ENCODE measurements at places on chromosomes 2 and 18.

DNA sequence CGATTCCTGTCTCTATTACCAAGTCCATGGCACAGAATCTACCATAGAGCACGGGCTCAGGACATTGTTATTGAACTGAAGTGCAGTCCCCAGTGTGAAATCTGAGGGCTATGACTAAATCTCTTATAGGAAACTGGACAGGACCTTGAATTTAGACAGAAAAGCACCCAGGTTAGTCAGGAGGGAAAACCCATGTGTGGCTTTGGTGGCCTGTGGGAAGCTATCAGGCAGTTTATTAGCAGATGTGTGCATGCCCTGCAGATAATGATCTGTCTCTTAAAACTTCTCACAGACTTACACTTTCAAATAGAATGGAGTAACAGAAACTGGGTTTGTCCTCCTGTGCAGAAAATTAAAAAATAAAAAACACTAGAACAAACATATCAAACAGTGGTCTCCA lies 610.0 kb upstream of the RAB6C start:
- DNase-seq = no peak

GRCh38 chr2:205678541-205679142 lies 3.7 kb upstream of the NRP2 start:
- no peak for DNase-seq

GRCh38 chr2:179543361-179543901 lies 278.8 kb upstream of the SESTD1 start:
- no peak for DNase-seq

- DNase-seq = no peak
Observed at GRCh38 chr2:194214192-194214591, 1442.8 kb upstream of the SLC39A10 start.

DNA sequence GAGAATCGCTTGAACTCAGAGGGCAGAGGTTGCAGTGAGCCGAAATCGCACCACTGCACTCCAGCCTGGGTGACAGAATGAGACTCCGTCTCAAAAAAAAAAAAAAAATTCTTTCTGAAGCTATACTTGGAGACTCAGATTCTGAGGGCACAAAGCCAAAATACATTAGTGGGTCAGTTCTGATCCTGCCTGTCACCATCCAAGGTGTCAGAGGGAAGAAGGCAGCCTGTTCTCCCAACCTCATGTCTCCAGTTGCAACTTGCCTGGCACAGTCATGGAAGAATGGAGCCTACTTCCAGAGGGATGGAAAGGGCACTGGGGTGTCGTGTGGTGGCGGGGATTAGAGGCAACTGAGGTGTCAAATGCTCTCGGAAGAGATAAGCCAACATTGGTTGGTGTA lies 104.8 kb upstream of the GATA6 start:
- DNase-seq = no peak

GRCh38 chr2:228548230-228548629 lies 366.7 kb upstream of the SPHKAP start:
- no peak for DNase-seq

- no peak for DNase-seq
Observed at GRCh38 chr2:198499539-198499938, 695.1 kb downstream of the PLCL1 start.

GRCh38 chr18:38635709-38636430 lies 1070.3 kb upstream of the CELF4 start:
- DNase-seq = no peak

- DNase-seq = no peak
Observed at GRCh38 chr18:47418746-47419145, 167.3 kb upstream of the SKOR2 start.

DNA sequence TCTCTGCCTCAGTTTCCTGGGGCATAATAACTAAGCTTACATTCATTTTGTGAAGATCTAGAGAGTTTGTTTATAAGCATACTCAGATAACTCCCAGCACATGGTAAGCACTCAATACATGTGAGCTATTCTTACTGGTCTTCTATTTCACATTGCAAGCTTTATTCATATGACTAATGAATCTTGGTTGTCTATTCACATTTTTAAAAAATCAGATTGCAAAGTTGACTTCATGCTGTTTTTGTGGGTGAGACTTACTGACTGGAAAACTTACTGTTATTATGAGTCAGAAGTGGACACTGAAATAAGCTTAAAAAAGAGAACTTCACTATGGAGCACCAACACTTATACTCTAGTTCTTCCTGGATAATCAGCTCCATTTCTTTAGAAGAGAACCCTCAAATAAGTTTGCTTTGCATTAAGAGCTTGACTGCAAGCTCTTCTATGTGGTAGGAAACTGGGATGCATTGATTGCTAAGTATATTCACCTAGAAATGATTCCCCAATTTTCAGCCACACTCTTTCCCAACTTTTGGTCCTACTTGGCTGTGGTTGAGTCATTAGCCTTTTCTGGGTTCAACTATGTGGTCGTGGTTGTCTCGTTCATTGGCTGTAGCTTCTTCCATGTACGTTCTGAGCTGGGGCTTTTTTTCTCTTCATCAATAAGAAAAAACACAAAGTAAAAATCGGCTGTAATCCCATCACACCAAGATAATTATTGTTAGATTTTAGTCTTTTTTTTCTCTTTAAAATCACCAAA lies 29.5 kb upstream of the RBMS1 start:
- no peak for DNase-seq

GRCh38 chr2:106830191-106830590 lies 55.8 kb downstream of the ST6GAL2 start:
- DNase-seq = no peak

DNA sequence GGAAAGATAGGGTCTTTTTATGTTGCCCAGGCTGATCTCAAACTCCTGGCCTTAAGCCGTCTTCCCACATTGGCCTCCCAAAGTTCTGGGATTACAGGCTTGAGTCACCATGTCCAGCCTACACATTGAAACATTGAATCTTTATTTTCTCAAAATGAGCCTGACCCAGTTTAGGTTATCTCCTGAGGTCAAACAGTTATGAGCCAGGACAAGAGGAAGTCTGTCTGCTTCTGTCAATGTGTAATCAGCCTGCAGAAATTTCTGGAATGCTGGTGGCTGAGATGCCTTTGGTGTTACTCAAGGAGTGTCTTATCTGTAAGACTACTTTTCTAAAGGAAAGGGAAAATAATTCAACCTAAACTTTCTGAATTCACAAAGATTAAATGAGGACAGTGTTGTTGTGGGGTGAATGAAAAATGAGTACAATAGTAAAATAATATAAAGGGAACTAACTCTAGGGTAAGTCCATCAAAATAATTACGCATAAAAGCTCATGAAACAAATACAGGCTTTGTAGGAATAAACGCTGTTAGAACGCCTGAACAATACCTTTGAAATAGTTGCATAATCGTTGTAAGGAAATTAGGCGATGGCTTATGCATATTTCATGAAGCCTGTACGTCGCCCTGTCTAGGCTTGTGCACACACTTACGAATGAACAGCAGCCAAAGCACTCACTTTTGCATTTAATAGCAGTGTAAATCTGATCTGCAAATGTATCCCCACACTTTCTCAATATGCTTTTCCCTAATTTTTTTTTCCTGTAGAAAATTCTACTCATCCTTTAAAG lies 260.8 kb downstream of the RDH14 start:
- DNase-seq = no peak

DNA sequence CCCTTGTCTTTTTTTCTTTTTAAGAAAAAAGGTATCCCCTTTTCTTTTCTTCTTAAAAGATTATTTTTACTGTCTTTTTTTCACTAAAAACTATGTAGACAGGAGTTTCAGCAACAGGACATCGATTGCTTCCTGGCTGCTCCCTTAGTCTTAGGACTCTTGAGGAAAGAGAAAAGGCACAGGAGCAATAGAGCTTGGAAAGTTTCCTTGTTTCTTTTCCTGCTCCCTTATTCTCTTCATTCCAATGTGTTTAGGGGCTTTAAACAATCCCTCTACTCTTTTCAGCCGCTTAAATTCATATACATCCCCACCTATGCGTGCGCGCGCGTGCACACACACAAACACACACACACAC lies 225.9 kb upstream of the FBXO11 start:
- DNase-seq = no peak

DNA sequence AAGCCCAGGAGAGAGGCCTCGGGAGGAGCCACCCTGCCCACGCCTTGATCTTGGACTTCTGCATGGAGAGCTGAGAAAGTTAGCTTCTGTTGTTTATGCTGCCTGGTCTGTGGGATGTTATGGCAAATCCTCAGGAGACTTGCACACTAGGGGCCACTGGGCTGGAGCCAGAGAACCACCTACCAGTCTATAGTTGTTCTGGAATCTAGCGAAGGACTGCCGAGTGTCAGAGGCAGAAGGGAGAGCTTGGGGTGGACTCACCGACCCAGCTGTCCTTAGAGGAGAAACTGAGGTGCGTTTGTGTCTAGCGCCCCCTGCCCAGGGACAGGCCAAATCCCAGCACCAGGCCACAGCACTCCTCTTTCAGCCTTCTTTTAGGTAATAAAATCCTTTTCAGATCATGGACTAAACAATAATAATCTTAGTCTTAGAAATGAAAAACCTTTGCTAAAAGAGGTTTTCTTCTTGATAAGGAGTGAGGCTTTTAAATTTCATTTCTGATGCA lies 398.7 kb upstream of the SALL3 start:
- no peak for DNase-seq

DNA sequence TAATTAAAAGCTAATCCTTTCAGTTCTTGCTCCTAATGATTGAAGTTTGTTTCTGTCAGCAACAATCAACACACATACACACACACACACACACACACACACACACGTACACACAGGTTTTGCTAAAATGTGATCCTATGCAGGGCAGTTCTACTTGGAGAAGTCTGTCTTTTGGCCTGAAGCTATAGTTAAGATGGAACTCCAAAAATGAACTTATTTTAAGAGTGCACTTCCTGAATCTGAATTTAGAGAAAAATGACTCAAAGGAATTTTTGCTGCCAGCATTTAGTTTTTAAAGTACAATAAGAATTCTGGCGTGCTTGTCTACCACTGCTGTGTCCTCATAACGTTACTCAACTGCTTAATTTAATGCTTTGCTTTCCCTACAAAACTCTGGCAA lies 6.6 kb downstream of the GALNT5 start:
- DNase-seq = no peak

DNA sequence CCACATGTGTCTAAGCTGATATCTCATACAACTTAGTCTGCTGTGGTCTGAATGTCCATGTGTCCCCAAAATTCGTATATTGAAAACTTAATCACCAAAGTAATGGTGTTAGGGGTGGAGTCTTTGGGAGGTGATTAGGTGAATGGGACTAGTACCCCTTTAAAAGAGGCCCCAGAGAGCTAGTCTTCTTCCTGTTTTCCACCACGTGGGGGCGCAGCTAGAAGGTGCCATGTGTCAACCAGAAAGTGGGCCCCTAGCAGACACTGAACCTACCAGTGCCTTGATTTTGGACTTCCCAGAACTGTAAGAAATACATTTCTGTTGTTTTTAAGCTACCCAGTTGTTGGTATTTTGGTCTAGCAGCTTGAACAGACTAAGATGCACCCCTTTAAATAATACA lies 86.6 kb downstream of the ASB1 start:
- no peak for DNase-seq

- no peak for DNase-seq
Observed at GRCh38 chr18:5842653-5843052, 52.7 kb downstream of the TMEM200C start.

- DNase-seq = no peak
Observed at GRCh38 chr2:69817729-69818501, 11.5 kb upstream of the GMCL1 start.

DNA sequence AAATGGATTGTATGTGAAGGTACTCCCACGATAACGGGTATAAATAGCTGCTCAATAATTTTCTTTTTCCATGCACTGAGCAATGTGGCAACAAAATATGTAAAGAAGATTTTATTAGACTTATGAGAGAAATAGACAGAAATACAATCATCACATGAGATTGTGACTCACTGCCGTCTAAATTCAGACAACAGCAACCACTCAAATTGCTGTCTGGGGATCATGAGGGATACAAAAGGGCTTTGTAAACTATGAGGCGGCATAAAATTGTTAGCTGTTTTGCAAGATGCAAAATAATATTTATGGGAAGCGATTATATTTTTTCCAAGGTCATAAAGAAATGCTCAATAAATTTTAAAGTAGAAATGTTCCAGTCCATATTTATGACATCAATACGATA lies 259.1 kb upstream of the AGAP1 start:
- DNase-seq = no peak

GRCh38 chr2:39881494-39881893 lies 102.4 kb upstream of the THUMPD2 start:
- no peak for DNase-seq

DNA sequence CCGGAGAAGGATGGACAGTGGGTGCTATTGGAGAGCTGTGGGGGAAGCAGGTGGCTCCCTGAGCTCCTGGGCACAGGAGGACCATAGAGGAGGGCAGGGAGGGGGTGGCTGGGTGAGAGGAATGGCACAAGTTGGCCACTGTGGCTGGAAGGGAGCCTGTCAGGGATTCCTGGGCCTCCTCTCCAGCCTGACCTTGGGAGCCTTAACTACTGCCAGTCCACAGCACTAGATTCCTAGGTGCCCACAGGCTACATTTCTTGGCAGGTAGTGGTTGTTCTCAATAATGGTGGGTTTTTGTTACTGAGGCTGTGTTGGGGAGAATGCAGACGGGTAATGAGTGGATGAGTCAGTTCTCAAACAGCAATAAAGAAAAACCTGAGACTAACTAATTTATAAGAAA lies 26.0 kb downstream of the EFHD1 start:
- no peak for DNase-seq

GRCh38 chr2:75994759-75995158 lies 284.0 kb upstream of the GCFC2 start:
- DNase-seq = no peak

GRCh38 chr2:96951125-96951654 lies 35.2 kb downstream of the FAM178B start:
- peak; percentile 60 for DNase-seq

DNA sequence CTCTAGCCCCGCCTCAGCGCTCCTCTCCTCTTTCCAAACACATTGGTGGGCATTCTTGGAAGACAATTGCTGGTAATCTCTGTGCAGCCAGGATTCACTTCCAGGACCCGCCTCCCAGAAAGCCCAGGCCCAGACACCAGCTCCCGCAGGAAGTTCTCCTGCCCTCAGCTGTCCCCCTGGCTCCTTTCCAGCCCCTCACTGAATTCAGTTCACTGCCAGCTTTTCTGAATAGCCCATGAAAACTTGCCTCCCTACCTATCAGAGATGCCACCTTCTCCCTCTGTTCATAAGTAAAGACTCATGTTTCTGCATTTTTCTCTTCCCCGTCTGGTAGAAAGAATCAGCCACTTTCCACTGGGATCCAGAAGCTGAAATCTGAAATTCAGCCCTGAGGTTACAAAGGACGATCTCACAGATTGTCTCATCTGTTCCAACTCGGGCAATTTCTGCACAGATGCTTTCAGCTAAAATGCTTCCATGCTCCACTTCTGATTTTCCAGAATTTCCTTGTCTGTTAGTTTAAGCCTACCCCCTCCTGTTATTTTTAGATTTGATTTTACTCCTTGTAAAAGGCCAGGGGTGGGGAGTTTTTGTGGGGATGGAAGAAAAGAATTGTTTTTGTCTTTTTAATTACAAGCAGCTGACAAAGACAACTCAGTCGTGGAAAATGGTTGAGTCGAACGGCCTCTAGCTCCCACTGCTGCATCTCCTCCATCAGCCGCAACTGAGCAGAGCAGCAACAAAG lies 98.1 kb downstream of the SP3 start:
- no peak for DNase-seq

GRCh38 chr2:120520929-120521912 lies 175.3 kb downstream of the INHBB start:
- no peak for DNase-seq

All from stimulated activated CD8-positive, alpha-beta memory T cell treated with anti-CD3 and anti-CD28 coated beads, Interleukin-7, amount 100 ng/mL, for 4 hours (primary cell).